ENCODE measurements at places on chromosomes 12 and 14. TPM values are rescaled to one million over a fixed set of nuclear protein-coding genes. Genes with fewer than 3 reads are reported as not detected.

Gene P2RX4
- total RNA-seq: 31.7 TPM

- no peak for DNase-seq
These were observed 67.3 kb downstream of the DACT1 start for GRCh38 chr14:58705066-58705465.

- no peak for DNase-seq
These were observed 75.6 kb downstream of the PPP2R5E start for GRCh38 chr14:63467440-63468072.

- no peak for DNase-seq
These were observed 8.8 kb downstream of the SPTSSA start for GRCh38 chr14:34453226-34453625.

- no peak for DNase-seq
These were observed 163.7 kb downstream of the GXYLT1 start for GRCh38 chr12:41981013-41981412.

DNA sequence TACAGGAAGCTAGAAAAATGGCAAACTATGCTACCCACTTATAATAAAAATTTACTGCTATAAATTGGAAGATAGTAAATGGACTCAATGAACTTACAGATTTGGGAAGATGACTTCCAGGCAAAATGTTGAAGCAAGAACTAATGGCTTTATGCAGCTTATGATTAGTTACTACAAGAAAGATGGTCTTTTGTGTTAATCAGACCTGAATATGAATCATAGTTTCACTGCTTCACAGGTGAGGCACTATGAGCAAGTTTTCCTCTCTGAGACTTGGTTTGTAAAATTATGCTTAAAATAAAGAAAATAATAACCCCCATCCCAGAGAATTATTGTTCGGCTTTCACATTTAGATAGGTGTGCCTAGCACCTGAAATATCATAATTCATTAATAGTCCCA lies 19.8 kb upstream of the DCN start:
- no peak for DNase-seq

- no peak for DNase-seq
These were observed 1.7 kb upstream of the RNASE7 start for GRCh38 chr14:21040370-21040925.

DNA sequence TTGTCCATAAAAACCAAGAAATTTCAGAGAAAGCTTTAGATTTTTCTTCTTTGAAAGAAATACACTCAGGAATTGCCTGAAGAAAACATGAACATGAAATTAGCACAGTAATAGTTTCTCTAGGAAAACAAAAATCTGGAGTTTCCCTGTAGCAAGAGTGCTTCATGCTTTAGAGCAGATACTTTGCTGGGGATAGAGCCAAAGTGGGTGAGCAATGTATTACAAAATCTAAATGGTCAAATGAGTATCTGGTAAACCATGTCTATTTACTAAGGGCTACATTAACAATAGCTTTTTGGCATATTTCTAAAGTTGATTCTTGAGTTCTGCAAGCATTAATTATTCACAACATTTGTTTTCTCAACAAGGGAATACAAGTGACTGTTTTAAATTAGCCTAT lies 26.2 kb downstream of the AVPR1A start:
- DNase-seq: no peak
